ENCODE measurements at places on chromosomes 4 and X.

- DNase-seq, result no peak
Observed at GRCh38 chr4:11138964-11139363, 289.7 kb downstream of the HS3ST1 start.

DNA sequence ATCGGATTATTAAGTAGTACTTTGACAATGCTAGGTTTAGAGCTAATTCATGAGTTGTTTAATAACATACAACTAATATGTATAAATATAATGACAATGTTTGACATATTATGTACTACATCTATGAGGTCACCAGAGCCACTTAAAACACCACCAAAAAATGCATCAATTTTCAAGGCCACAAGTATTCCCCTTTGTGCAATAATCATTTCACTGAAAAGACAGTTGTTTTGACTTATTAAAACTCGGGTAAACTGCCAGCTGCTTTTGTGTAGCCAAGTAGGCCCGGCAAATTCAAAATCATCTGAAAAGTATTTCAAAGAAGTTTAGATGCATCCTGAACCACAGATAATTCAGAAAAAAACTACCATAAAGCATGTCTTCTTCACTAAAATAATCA, 48.7 kb downstream of the CLOCK start:
- DNase-seq, result no peak

GRCh38 chr4:88429401-88429800, 27.5 kb upstream of the HERC5 start:
- DNase-seq, result no peak

DNA sequence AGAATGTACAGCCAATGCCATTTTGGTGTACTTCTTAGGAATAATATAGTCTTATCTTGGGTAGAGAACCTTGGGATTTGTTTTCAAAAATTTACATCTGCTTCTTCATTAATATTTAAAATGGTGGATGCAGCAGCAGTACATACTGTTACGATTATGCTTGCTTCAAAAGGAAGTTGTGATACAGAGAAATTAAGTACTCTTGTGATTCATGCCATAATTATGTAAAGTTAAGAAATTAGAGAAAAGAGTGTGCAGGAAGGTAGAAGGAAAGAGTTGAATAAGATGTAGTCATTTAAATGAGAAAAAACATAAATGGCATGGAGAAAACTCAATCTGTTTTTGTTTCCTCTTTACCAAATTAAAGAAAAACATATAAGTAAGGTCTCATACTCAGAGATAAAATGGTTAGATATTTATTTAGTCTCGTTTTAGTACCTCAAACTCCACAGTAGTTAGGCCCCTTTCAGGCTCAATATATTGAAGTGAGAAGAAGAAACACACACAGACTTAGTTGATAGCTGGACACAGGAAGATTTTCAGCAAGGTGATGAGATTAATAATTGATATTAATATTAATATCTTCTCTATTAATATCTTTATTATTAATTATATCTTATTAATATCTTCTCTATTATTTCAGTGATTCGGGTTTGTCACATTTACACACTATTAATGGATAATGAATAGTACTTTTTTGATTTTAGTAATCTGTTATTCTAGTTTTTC, 70.1 kb upstream of the HPGD start:
- no peak for DNase-seq

DNA sequence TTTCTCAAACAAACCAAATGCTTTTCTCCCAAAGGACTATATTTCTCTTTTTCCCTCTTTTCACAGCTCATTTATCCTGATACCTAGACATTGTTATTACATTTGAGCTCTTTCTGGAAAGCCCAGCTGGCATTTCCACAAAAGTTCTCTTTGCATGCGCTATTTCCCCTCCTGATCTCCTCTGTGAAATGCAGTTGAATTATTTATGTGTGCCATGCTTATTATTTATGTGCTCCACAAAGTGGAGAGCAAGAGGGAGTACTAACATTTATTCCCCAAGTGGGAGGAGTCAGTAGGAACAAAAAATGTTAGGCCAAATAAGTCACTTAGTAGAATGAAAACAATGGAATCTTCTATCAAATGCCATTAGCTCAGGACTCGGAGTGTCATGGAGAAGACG, 626.6 kb upstream of the IGFBP7 start:
- DNase-seq, result no peak

DNA sequence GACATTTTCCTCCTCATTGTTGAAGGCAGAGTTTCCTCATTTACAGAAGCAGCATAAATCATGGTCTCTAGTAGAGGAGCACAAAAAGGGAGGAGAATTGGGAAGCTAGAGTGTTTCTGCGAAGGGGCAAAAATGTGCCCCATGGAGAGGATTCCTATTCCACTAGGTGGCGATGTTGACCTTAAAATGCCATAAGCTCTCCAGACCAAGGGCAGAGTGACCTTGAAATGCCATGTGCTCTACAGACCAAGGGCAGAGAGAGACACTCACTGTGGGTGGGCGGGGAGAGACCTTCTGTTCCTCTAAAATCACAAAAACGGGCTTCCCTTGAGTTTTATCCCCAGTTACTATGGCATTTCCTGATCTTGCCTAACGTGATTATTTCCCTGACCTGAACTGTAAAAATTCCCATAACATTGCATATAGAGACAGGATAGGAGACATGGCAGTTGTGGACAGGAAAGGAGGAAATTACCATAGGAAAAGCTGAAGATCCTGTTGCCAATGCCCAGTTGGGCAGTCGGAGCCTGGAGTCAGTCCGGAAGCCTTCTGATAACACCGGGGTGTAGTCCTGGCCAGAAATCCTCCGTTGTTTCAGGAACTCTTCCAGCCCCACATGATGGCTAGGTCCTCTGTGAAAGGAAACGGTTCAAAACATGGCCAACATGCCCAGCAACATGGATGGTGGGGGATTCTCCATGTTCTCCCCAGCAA, 567.7 kb downstream of the MAGEB5 start:
- DNase-seq, result no peak

DNA sequence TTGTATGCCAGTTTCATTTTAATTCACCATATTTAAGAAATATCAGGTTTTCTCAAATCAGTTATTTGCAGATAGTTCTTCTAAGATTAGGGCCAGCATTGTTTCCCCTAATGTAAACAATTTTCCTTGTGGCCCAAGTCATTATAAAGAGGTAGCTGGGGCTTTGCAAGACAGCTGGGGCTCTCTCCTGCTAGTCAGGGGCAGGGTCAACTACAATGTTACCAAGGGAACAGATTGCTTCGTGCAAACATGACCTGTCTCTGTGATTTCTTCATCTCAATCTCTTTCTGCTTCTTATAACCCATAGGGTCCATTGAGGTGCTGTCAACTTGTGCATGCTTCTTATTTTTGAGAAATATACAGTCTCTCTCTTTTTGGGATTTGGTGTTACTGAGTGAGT, 12.1 kb downstream of the ARMCX6 start:
- no peak for DNase-seq

GRCh38 chrX:82816001-82816400, 692.1 kb upstream of the POU3F4 start:
- no peak for DNase-seq

DNA sequence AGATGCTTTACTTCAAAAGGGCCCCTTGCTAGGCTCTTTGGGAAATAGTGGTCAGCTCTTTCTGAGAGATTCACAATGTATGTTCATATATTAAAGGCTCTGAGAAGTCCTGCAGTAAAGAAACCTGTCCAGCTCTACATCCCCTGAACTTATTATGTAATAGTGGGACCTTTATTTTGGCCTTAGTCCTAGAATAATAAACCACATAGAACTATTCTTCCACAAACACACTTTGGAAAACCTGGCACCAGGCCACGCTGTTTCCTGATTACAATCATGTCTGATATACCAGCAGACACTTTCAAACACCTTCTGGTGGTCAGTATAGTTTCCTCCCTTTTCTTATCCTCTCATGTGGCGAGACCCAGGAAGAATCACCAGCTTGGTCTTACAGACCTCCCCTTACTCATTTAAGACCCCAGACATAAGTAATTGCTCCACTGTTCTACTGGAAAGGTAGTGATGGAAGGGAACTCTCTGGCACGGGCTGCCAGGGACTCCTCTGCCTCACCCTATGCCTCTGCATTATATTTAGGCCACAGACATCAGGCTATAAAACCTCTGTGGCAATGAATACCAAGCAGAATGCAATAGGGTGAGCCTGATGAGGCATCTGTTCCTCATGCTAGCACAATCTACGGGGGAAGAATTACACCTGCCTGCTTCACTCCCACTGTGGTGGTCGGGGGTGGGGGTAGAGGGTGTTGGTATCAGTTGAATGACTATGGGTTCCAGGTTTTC, 5.7 kb upstream of the PPEF1 start:
- DNase-seq, result no peak

GRCh38 chr4:146318894-146319293, 104.6 kb downstream of the REELD1 start:
- no peak for DNase-seq

DNA sequence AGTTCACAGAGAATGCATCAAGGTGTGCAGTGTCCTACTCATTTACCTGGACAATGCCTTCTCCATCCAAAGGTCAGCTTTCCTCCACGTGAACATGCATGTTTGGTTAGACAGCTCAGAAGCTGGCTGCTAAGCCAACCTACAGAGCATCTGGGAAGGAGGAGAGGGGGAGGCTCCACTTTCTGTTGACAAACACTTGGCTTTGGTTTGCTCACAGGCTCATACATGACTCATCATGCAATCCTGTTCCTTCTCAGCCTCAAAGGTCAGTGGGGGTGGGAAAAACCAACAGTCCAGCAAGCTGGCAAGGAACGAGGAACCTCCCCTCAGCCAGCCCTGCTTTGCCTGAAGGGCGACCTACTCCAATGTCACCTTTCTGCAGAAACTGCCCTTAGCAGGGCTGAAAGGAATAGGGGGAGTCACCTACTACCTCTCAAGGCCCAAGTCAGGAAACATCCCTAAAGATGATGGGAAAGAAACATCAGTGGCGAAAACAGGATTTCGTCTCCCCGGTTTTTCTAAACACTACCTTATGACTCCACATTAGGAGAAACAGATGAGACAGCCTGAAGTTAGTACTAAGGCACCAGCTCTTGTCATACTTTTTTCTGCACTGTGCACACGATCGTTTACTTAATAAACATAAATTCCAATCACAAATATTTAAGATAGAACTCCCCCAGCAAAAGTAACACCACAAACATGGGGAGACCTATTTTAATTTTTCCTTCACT, 37.9 kb downstream of the RELL1 start:
- no peak for DNase-seq

- no peak for DNase-seq
Observed at GRCh38 chr4:87109121-87109520, 111.3 kb downstream of the KLHL8 start.

- DNase-seq, result no peak
Observed at GRCh38 chr4:54516556-54517215, 141.1 kb upstream of the KIT start.

- no peak for DNase-seq
Observed at GRCh38 chrX:97685753-97686152, 802.0 kb downstream of the RPA4 start.
